ENCODE measurements at places on chromosomes 2 and 18.

GRCh38 chr2:2842466-2842865 lies 511.4 kb upstream of the MYT1L start:
- H3K36me3 ChIP-seq, result no peaks in the 10 kb centered on the region
- no peaks in the 10 kb centered on the region for H3K4me1 ChIP-seq
- no peak for DNase-seq
- H3K27me3 ChIP-seq, result peaks cover 14% of the 10 kb centered on the region

DNA sequence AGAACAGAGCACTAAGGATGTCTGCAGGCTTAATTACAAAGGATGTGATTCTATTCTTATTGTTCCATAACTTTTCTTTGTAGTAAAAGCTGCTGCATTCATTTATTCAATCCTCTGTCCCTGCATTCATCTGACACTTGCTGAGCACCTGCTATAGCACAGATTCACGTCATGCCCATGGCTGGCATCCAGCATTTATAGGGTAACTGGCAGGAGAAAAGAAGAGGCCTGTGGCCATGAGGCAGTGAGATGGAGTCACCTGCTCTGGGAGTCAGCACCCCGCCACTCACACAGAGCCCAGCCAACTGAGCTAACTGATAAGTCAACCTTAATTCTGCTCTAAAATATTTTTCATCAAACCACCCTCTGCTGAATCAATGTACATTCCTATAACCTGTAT lies 18.3 kb upstream of the CDC42EP3 start:
- H3K36me3 ChIP-seq, result no peaks in the 10 kb centered on the region
- no peaks in the 10 kb centered on the region for H3K4me1 ChIP-seq
- DNase-seq, result no peak
- no peak overlapping the region for H3K27ac ChIP-seq
- H3K27me3 ChIP-seq, result no peaks in the 10 kb centered on the region

DNA sequence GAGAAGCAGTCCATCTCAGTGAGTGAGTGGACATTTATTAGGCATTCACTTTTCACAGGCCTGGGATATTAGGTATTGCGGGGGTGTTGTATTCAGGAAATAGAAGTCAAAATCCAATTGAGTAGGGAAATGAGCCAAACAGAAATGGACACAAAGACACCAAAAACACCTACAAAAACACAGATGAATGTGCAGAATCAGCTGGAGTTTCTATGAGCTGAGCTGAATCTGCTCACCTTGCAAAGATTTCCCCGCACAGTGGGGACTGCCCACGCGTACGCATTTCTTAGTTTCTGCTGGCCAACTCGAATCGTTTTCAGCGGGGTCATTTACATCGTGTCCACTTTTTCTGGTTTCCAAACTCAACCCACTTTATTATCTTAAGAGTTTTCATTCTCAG lies 160.0 kb downstream of the BCL2 start:
- H3K27ac ChIP-seq, result peak overlapping the region; percentile 99
- no peaks in the 10 kb centered on the region for H3K27me3 ChIP-seq
- peaks cover 84% of the 10 kb centered on the region for H3K4me1 ChIP-seq
- peaks cover 36% of the 10 kb centered on the region for H3K36me3 ChIP-seq
- H3K4me3 ChIP-seq, result peak overlapping the region; percentile 79
- no peak for DNase-seq

- H3K27ac ChIP-seq, result no peak overlapping the region
- H3K27me3 ChIP-seq, result no peaks in the 10 kb centered on the region
- no peaks in the 10 kb centered on the region for H3K36me3 ChIP-seq
- no peak for DNase-seq
- H3K4me1 ChIP-seq, result no peaks in the 10 kb centered on the region
- H3K4me3 ChIP-seq, result no peak overlapping the region
Measured at GRCh38 chr2:223464071-223464470, 138.1 kb downstream of the SCG2 start.

GRCh38 chr2:23656597-23656973 lies 270.3 kb downstream of the ATAD2B start:
- no peak for DNase-seq
- no peaks in the 10 kb centered on the region for H3K36me3 ChIP-seq
- H3K4me3 ChIP-seq, result no peak overlapping the region
- H3K27ac ChIP-seq, result no peak overlapping the region
- H3K27me3 ChIP-seq, result peaks cover 16% of the 10 kb centered on the region
- no peaks in the 10 kb centered on the region for H3K4me1 ChIP-seq

DNA sequence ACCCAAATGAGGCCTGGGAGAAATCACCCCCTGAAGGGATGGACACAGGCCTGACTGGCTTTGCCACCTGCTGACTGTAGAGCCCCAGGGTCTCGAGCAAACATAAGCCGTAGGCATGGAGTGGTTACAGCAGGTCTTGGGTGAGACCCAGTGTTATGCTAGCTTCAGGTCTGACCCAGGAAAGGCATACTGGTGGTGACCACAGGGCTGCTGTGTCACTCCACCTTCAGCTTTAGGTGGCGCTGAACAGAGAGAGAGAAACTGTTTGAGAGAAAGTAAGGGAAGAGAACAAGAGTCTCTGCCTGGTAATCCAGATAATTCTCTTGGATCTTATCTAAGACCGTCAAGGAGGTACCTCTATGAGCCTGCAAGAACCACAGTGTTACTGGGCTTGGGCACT lies 1544.2 kb upstream of the TMEFF2 start:
- H3K4me3 ChIP-seq, result no peak overlapping the region
- H3K27me3 ChIP-seq, result no peaks in the 10 kb centered on the region
- H3K36me3 ChIP-seq, result no peaks in the 10 kb centered on the region
- no peak overlapping the region for H3K27ac ChIP-seq

DNA sequence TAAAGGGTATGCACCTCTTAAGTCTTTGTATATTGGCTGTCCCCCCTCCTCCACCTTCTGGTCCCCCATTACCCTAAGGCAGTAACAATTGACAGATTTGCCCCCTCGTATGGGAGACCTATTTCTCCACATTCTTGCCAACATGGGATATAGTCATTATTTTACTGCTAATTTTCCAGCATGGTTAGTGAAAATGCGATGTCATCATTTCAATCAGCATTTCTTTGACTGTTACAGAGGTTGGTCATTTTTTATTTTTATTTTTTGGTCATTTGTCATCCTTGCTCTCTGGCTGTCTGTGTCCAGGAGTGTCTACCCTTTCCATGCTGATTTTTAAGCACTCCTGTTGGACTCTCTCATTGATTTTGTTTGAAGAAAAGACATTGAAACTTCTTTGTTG lies 45.4 kb upstream of the SPP2 start:
- no peak for DNase-seq
- no peaks in the 10 kb centered on the region for H3K36me3 ChIP-seq
- peak overlapping the region; percentile 8 for H3K27ac ChIP-seq
- H3K27me3 ChIP-seq, result no peaks in the 10 kb centered on the region

DNA sequence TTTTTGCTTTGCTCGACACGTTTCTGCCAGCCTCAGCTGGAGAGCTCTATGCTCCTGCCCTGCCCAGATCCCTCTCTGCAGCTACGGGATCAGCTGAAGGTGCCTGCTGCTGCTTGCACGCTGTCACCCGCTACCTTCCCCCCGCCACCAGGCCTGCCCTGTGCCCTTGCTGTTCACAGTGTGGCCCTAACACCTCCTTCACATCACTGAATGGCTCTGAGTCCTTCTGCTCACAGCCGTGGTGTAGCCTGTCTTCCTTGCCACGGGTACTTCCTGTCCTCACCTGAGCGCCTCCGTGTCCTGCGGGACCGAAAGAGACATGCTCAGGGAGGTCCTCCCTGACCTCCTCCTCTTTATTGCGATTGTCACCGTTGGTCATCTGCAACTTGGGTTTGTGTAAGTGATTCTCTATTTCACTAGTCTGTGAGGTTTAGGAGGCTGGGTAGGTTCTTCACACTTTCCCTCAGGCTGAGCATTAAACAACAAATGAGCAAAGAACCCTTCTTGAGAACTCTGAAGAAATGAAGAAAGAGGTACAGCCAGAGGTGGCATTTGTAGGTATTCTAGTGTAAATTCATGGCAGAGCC lies 127.5 kb downstream of the NCK2 start:
- peaks cover 5% of the 10 kb centered on the region for H3K36me3 ChIP-seq
- peak; percentile 42 for DNase-seq
- H3K4me1 ChIP-seq, result peaks cover 78% of the 10 kb centered on the region
- H3K4me3 ChIP-seq, result peak overlapping the region; percentile 65

DNA sequence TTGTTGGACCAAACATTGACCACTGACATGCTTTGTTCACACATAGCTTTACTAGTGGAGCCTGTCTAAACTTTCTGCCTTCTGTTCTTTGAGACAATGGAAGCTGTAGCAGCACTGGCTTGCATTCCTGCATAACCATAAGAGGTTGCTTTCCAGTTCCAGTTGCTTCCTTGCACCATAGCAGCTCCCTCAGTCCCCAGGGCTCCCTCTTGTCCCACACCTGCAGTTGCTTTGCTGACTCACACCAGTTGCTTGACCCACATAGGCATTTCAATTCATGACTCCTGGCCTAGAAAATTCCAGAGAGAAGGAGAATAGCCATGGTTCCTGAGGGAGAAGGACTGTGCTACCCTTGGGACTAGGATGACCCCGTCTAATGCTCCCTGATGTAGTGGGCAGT lies 20.9 kb downstream of the SGPP2 start:
- peaks cover 9% of the 10 kb centered on the region for H3K27me3 ChIP-seq
- H3K4me1 ChIP-seq, result no peaks in the 10 kb centered on the region
- no peaks in the 10 kb centered on the region for H3K36me3 ChIP-seq
- no peak overlapping the region for H3K27ac ChIP-seq
- no peak for DNase-seq

DNA sequence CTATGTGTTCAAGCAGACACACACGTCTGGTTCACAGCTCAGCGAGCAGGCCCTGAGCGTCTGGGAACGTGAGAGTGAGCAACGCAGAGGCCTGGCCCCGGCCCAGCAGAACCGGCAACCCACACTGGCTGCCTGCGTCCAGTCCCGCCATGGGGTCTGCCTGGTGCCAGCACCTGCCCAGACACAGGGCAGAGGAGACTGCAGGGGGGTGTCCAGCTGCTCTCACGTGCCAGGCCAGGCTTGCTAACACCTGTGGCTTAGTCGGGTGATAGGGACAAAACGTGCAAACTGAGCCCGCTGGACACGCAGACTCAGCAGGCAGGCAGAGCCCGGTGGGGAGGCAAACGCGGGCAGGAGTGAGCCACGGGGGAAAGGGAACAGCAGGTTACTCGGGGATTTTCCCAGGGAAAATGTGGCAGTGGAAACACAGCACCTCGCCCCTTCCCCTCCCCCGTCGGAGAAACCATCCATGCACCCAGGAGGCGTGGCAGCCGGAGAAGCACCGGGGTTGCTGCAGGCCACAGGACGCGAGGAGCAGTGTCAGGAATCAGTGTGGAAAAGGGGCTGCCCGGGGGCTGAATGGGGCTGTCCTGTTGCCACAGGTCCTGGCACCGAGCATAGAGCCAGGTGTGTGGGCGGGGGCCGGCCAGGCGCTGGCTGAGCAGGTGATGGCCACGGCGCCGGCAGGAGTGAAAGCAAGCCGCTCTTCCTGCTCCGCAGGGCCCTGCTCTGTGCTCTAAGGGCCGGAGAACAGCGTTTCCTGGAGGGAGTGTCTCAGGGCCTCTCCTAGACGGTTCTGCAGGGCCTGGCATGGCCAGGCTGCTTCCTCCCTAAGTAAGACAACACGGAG lies 154.7 kb downstream of the HDAC4 start:
- H3K4me3 ChIP-seq, result no peak overlapping the region
- H3K4me1 ChIP-seq, result peaks cover 29% of the 10 kb centered on the region
- H3K27ac ChIP-seq, result no peak overlapping the region
- no peak for DNase-seq

GRCh38 chr18:56294484-56295183 lies 343.8 kb downstream of the TXNL1 start:
- H3K36me3 ChIP-seq, result no peaks in the 10 kb centered on the region
- H3K27me3 ChIP-seq, result no peaks in the 10 kb centered on the region
- no peak overlapping the region for H3K27ac ChIP-seq
- H3K4me1 ChIP-seq, result peaks cover 4% of the 10 kb centered on the region
- no peak overlapping the region for H3K4me3 ChIP-seq
- no peak for DNase-seq

DNA sequence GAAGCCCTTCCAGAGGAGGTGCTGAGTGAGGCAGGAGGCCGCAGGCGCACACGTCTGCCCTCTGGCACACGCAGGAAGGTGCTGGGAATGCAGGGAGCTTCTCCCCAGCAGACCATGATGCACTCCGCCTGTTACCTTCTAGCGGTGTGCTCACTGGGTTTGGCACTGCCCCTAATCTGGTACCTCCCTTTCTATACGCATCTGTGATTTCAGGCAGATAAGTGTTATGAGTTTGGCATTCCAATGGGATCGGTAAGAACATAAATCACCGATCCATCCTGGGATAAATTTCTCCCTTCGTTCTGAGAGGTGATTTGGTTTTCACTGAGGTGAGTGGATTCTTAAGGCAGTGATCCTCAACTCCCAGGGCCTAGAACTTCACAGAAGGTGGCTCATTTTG lies 34.6 kb downstream of the ODC1 start:
- H3K4me1 ChIP-seq, result peaks cover 11% of the 10 kb centered on the region
- H3K36me3 ChIP-seq, result peaks cover 17% of the 10 kb centered on the region
- no peak overlapping the region for H3K4me3 ChIP-seq
- H3K27ac ChIP-seq, result no peak overlapping the region
- H3K27me3 ChIP-seq, result no peaks in the 10 kb centered on the region
